ENCODE measurements at places on chromosomes 7 and 10.

DNA sequence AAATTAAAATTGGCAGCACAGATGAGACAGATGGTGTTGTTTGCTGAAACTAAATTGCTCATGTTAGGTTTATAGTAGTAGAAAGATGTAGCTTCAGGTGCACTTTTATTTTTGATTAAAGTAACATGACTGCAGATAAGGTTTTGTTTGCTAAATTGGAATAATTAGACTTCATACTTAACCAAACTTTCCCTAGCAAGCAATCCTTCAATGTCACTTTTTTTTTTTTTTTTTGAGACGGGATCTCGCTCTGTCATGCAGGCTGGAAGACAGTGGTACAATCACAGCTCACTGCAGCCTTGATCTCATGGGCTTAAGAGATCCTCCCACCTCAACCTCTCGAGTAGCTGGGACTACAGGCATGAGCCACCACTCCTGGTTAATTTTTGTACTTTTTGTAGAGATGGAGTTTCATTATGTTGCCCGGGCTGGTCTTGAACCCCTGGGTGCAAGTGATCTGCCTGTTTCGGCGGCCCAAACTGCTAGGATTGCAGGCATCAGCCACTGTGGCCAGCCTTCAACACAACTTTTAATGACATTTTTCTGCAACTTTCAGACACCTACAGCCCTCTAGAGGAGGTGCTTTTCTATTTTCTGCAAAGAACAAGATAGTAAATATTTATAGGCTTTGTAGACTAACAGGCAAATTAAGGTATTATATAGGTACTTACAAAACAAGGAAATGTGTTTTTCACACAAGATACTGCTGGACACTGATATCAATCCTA lies 84.8 kb upstream of the CCNY start:
- no peak for DNase-seq

- DNase-seq, result no peak
Measured at GRCh38 chr10:22803261-22803885, 89.0 kb upstream of the PIP4K2A start.

DNA sequence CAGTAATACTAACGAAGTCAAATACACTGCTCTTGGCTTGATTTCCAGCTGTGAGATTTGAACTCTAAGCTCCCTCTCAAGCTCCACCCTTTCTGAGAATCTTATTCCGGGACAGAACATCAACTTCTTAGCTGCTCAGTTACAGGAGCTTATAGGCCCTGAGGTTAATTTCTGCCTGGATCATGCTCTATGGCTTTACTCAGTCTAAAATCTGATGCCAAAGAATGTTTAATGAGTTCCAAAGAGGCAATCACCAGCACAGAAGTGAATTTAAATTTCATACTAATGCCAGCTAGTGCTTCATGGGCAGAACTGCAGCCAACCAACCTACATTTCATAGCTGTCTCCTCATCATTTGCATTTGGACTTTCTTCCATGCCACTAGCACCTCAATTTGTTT lies 707.2 kb downstream of the MAGI2 start:
- no peak for DNase-seq

DNA sequence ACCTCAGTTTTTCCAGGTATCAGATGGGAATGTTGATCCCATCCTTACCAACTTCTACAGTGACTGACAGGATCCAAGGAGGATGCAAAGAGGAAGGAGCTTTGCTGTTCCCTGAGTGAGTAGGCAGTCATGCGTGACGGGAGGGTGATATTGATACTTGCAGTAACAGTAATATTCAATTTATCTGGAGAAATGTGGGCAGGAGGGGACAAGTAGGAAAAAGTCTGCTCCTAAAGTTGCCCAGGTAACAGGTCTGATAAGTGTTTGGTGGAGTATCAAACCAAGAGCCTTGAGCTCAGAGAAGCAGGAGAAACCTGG lies 3.3 kb upstream of the ZCCHC24 start:
- no peak for DNase-seq

DNA sequence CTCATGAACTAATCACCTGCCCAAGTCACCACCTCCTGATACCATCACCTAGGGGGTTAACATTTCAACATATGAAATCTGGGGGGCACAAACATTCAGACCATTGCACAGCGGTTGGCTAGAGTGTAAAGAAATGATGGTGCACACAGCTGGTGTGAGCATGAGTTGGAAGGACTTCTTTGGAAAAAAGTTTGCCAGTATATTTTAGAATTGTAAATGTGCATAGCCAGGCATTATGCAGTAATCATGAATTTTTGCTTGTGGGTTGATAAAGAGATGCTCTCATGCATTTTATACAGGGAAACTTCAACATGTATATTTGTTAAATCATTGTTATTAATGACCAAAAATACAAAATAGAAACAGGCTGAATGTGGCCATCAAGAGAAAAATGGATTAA lies 100.0 kb downstream of the VWC2 start:
- no peak for DNase-seq

GRCh38 chr7:106199813-106200364 lies 84.9 kb downstream of the NAMPT start:
- DNase-seq, result no peak

DNA sequence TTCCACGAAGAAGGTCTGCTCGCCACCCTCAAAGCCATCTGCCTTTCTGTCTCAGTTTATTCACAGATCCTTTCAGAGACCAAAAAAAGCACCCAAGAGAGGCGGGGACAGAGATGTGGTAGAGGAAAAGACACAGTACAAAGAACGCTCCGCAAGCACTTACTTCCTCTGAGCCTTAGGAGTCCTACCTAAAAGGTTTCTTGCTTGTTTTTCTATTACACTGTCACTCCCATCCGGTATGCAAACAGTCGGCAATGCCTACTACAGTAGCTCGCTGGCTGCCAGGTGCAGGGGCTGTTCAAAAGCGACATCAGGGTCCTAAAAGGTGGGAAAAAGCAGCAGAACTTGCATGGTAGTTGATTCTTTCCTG lies 816 bp downstream of the TECPR1 start:
- DNase-seq, result no peak

DNA sequence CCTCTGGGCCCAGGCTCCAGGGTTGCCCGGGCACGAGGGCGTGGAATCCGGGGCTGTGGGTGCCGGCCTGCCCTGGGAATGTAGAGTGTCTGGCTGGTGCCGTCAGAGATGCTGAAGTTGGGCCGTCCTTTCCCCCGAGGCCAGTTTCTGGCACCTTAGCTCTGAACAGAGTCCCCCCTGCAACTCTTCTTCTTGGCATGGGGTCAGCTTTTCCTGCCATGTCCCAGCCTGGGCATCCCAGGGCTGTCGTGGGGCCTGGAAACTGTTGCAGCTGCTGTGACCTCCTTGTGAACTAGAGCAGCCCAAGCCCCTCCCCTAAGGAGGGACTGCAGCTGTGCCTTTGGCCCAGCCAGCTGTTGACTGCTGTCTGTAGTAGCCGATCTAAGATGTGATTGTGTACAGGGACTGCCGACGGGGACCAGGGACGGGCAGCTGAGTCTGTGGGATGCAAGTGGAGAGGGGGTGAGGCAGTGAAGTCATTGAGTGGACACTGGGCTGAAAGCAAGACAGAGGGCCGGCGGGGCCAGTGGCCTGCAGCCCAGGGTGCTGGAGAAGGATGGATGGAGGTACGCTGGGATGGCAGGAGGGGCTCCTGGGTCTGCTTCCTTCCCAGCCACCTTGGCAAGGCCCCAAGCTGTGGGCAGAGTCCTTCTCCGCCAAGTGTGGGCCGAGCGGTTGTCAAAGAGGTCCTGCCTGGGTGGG lies 35.8 kb downstream of the GBX1 start:
- no peak for DNase-seq

DNA sequence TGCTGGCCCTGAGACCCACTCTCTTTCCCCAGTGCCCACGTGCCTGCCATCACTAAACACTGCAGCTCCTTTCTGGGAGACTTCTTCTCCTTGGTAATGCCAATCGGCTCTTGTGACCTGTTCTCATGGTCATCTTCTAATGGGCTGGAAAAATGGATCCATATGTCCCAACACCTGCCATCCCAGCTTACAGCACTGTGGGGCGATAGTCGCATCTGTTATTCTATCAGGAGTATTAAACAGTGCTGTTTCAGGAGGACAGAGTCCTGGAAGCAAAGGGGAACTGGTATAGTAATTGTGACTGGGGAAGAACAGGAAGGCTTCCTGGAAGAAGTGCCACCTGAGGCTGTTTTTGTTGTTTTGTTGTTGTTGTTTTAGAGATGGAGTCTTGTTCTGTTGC lies 411.2 kb downstream of the GLRX3 start:
- no peak for DNase-seq

DNA sequence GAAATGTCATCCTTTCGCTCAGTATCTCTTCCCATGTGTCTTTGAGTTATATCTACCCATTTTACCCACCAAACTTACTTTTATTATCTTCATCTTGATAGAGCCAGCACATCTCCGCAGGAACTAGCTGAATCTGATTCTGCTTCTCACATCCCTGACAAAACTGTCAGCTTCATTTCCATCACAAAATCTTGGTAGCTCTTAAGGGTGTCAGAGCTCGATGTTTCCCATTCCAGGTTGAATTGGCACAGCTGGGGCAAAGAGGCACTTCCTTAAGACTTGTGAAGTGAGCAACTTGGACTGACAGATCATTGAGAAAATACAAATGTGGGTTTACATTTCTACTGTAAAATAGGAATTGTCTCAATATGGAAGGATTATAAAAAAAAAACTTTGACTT lies 434.5 kb downstream of the SUGCT start:
- no peak for DNase-seq

DNA sequence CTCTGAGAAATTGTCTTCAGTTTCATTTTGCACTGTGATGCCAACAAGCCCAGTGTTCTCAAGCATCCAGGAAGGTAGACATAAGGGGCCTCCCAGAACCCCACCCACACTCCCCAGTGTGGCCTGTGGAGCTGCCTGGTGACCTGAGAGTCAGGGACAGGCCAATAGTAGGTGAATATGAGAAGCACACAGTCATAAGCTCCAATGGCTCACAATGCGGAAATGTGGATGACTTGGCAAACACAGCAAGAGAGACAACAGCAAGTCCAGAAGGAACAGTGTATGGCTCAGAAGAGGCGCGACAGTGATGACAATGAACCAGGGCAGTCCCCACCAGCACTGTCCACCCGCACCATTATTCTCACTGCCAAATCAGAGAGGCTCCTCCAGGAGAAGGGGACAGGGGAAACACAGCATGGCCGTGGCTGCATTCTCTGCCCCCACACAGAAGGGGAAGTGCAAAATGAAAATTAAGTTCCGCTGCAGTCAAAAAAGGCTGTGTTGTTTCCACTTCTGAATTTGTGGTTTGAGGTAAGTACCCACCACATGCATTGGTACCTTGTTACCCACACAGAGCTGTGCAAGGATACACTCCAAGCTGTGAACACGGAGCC lies 419.8 kb downstream of the GRID1 start:
- peak; percentile 51 for DNase-seq

DNA sequence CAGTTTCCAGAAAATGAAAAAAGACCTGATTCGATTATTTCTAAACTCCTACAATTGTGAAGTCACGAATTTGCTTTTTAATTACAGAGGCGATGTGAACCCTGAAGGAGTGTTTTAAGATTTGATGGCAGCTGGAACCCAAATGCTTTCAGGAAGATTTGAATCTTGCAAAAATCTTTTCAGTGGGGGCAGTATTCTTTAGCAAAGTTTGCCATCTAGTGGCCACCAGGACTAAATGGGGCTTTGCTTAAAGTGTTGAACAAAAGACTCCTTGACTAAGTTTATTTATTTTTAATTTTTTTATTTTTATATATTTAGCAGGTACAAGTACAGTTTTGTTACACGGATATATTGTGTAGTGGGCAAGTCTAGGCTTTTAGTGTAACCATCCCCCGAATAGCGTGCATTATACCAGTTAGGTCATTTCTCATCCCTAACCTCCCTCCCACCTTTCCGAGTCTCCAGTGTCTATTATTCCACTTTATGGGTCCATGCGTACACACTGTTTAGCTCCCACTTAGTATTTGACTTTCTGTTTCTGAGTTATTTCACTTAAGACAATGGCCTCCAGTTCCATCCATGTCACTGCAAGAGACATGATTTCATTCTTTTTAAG lies 98.8 kb downstream of the CACNB2 start:
- no peak for DNase-seq

DNA sequence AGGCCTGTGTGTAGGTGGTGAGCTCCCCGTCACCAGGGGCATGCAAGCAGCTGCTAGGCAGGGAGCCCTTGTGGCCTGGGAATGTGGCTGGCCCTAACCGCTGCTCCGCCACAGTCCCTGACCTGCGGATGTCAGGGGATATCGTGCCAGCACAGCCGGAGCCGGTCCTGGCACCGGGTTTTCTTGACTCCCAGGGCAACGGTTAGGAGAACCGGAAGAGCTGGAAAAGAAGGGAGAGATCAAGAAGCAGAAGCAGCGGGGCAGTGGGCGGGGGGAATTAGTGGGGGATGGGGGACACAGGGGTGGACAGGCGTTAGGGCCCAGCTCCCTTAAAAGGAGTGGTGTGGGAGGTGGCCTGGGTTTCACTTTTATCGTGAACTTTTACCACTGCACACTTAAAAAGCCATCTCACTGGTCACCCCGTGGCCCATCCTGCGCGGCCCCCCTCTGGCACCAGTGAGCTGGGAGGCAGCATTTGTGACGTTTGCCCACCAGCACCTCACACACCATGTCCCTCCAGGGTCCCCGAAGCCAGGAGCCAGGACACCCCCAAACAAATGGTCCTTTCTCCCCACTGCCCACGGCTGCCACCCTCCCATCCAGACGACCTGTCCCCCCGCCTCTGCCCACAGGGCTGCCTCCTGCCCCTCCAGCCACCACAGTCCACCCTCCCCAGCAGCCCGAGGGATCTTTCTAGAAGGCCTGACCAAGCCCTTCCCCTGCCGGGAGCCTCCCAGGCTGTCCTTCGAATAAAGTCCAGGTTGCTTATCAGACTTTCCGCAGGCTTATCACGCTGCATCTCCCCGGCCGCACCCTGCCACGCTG lies 1.8 kb upstream of the MICALL2 start:
- no peak for DNase-seq

- DNase-seq, result peak; percentile 83
Measured at GRCh38 chr7:106895246-106895864, 30.3 kb downstream of the PIK3CG start.

- DNase-seq, result no peak
Measured at GRCh38 chr7:121034929-121035328, 46.4 kb downstream of the CPED1 start.

DNA sequence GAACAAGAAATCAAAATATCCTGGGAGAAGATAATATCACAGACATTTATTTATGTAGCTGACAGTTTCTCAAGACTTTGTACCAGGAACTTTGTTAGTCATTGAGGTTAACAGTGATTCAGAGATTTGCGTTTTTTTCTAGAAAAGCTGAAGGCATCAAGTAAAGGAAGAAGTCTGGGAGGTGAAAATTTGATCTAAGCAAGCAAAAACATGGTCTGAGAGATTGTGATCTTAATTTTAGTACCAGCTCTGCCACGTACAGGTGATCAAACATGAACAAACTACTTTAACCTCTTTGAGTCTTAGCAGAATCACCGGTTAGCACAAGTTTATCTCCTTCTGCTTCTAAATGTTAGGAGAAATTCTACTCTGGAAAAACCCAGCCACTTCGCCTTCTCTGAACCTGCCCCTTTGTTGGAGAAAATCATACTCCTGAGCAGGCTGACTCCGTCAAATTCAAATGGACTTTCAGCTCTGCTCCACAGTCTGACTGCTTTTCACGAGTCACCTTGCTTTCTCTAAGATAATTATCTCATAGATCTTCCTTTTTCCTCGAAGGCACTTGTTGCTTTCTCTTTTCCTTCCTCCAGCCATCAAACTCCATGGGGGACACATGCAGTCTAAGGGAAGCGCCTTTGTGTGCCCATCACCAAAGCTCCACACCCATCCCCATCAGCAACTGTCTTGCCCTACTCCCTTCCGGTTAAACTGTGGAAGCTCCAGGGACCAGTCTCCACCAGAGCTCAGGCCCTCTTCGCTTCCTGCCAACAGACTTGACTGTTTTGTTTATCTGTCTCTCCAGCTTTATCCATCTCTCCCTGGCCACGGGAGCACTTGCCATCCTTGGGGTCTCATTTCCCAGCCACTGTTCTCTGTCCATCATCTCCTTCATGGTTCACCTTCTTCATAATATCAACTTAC lies 86.3 kb downstream of the PRKCQ start:
- no peak for DNase-seq

Measured in stimulated activated naive B cell treated with anti-CD40 and anti-IgM and Interleukin-4, amounts not matched to agents 10 μg/mL and 1 μg/mL and 100 μg/mL, for 72 hours (primary cell).